ENCODE measurements at places on chromosomes 13 and 19.
A peak's percentile ranks its signal among the peaks of the same experiment; 100 is the strongest.

DNA sequence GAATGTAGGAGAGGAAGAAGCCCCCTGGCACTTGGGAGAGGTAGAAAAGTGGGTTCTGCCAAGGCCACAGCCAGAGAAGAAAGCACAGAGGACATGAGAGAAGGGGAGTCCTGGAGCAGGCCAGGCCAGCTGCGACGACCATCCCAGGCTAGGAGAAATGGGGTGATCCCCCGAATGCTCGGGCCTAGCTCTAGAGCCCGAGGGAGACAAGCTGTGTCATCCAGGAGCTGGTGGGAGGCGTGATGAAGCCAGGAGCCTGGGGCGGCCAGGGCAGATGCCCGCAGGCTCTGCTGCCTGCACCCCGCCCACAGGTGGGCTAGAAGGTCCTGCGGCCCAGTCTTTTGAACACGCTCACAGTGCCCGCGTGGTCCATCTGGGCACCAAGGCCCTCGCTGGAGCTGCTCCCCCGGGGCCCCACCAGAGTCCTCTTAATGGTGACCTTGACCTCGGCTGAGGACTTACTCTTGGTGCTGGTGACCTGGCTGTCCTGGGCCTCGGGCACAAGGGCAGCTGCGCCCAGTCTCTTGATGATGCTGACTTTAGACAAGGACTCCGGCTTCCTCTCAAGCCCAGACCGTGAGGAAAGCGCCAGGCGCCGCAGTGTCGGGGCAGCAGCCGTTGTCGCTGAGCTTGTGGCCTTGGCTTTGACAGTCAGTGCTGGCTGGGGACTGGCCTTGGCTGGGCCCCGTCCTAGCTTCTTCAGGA, 26.5 kb downstream of the C19orf47 start:
- no peak for DNase-seq

DNA sequence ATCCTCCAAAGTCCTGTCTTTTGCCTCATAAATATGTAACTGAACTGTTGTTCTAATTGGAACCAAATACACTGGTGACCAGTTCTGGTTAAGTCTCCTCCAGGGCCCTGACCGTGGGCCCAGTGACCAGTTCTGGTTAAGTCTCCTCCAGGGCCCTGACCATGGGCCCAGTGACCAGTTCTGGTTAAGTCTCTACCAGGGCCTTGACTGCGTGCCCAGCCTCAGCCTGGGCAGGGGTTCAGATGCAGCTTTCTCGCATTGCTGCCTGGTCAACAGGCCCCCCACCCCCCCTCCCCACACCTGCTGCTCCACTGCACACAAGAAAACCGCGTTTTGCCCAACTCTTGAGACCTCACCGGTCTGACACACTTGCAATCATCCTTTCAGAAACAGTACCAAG, 3.8 kb upstream of the GRTP1 start:
- DNase-seq: no peak

DNA sequence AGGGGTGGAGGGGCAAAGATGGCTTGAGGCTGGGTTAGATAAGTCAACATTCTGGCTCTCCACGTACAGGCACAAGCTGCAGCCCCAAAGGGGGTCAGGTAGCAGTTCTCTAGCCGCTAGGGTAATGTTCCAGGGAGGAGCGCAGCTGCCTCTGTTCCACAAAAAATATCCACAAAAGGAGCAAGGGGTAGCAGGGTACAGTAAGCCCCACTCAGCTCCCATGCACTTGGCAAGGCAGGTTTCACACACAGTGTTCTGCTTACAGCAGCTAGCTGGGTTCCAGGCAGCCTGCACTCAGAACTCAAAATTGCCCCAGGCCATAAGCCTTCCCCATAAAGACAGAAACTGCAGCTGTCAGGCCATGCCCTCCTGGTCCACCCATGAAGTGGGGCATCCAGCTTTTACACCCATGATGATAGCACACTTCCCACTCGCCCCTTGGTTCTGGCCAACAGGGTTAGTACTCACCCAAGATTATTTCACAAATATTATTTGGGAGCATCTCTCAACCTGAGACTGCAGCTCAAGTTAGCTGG, 130.0 kb downstream of the CYSLTR2 start:
- no peak for DNase-seq

DNA sequence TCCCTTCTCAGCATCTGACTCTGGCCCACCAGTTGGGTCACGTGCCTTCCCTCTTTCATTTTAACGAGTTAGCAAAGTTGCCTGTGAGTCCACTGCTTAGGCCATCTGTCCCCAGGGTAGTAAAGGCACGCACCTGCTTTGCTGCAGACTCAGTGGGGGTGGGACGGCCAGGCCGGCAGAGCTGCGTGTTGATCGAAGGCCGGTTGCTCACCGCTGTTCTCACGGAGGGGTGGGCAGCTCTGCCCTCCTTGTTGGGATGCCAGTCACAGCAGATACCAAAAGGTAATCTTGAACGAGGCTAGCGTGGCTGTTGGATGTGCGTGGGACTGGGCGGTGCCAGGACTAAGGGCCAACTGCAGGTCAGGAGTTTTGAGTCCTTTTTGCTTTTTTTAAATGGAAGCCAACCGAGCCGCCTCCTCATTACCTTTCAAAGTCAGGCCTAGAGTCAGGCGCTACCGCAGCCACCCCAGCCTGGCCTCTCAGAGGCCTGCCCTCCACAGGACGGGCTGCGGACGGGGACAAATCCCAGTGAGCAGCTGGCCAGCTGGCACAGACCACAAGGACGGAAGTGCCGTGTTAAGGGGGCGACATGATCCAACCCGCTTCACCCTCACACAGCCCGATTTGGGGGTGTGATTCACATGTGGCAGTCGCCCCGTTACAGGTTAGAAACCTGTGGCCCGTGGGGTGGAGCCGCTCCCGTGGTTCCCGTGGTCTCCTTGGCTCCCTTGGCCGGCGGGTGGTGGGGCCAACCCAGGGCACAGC, 20.6 kb downstream of the ADPRHL1 start:
- no peak for DNase-seq

GRCh38 chr19:6524311-6524710, 6.5 kb upstream of the TNFSF9 start:
- no peak for DNase-seq

DNA sequence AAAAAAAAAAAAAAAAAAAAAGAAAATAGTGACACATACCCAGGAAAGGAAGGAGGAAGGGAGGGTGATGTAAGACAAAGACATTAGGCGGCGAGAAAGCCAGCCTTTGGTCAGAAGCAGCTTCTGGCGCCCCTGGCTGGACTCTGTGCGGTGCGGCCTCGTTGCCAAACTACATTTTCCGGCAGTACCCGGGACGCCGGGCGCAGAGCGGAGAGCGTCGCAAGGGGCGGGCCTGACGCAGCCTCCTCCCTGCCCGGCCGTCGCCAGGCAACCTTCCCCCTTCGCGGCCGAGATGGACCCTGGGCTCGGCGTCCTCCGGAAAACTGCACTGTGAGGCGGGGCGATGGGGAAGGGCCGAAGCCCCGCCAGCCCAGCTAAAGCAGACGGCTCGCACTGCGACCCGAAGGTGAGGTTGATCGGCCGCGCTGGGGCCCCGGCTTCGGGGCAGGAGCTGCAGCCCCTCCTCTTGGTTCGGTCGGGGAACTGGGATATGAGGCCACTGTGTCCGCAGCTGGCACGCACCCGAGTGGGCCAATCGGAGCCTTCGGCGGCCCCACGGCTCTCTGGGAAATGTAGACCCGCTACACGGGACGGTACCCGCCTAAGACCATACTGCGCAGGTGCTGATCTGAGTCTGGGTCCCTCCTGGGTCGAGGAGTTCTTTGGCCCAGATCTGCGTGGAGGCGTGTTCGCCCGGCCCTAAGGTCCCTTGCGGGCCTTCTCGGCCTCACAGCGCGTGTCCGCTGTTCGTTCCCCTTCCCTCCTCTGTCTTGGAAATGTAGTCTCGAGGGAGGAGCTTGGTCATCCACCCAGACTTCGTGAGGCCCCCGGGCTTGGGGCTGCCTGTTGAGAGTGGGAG, 2.3 kb upstream of the MZF1 start:
- no peak for DNase-seq

- peak; percentile 29 for DNase-seq
Observed at GRCh38 chr19:18214779-18215433, 11.1 kb upstream of the RAB3A start.

- peak; percentile 47 for DNase-seq
Observed at GRCh38 chr19:18340990-18341868, 831 bp downstream of the PGPEP1 start.

DNA sequence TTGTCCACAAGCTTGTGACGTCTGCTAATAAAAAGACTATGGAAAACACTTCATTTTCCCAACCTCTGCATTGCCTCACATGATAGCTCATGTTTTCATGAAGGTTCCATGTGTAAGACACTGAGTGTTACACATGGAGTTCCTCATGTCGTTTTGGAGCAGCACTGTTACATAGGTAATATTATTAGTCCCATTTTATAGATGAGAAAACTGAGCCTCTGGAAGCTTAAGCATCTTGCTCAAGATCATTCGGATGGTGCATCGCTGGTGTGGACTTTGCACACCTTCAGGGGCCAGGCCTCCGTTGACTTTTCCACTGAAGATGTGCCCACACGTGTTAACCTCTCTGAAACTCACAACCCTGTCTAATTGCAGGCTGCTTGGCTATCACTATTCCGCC, 743.4 kb downstream of the UQCRFS1 start:
- no peak for DNase-seq

- DNase-seq: no peak
Observed at GRCh38 chr19:4977299-4978174, 8.6 kb downstream of the KDM4B start.

DNA sequence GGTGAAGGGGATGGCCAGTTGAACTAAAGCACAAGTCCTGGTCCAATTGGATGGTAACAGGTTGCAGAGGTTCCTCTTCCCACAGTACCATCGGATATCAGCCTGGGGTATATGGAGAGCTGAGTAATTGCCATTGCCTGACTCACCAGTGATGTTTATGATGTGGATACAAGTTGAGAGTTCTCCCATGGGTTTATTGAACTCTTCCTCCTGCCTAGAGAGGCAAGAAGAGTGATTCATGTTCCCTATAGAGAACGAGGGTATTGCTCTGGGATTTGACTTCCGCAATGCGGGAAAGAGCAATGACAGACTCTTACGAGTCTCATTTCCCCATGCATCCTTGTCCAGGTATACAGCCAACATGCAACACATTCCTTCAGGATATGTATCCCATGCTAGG, 111.3 kb upstream of the PCDH9 start:
- no peak for DNase-seq

DNA sequence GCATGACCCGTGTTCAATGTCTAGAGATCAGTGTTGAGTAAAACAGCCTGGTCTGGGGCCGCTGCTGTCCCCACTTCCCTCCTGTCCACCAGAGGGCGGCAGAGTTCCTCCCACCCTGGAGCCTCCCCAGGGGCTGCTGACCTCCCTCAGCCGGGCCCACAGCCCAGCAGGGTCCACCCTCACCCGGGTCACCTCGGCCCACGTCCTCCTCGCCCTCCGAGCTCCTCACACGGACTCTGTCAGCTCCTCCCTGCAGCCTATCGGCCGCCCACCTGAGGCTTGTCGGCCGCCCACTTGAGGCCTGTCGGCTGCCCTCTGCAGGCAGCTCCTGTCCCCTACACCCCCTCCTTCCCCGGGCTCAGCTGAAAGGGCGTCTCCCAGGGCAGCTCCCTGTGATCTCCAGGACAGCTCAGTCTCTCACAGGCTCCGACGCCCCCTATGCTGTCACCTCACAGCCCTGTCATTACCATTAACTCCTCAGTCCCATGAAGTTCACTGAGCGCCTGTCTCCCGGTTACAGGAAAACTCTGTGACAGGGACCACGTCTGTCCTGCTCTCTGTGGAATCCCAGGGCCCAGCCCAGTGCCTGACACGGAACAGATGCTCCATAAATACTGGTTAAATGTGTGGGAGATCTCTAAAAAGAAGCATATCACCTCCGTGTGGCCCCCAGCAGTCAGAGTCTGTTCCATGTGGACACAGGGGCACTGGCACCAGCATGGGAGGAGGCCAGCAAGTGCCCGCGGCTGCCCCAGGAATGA, 1.5 kb upstream of the CEACAM5 start:
- no peak for DNase-seq

- no peak for DNase-seq
Observed at GRCh38 chr13:114020750-114021463, 47.0 kb upstream of the C13orf46 start.

- peak; percentile 75 for DNase-seq
Observed at GRCh38 chr19:11496391-11497163, 9.1 kb downstream of the ZNF653 start.

- DNase-seq: no peak
Observed at GRCh38 chr19:20416661-20417060, 148.9 kb downstream of the ZNF737 start.

DNA sequence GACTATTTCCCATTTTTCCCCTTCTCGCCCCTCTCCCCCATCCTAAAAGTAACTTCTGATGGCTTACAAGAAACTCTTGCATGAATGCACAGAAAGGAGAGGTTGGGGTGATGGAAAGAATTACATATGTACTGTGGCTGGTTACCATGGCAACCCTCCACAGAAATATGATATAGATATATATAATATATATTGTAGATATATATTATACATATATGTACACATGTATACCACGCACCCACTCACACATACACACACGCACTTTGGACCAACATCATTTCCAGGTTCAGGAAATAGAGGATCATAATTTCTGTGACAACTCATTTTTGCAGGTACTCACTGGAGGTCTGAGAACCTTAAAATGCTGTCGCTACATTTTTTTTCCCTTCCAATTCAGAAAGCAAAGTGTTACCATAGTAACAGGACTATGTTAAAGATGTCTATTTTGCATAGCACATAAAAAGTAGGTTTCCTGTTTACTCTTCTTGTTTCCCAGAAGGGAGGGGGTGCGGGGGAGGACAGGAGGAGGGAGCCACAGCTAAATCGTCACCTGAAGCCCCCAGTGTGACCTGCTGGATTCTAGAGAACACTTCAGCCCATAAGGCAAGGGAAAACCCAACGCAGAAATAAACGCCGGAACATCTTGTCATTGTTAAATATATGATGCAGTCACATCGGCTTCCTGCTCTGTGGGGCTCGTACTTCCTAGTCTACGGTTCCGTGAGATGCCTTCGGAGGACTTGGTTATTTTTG, 44.7 kb downstream of the EFNB2 start:
- no peak for DNase-seq

All from SW 1271 (cell line).